Stromal cell of bone marrow (primary cell): ENCODE measurements at places on chromosomes 12 and 14.

DNA sequence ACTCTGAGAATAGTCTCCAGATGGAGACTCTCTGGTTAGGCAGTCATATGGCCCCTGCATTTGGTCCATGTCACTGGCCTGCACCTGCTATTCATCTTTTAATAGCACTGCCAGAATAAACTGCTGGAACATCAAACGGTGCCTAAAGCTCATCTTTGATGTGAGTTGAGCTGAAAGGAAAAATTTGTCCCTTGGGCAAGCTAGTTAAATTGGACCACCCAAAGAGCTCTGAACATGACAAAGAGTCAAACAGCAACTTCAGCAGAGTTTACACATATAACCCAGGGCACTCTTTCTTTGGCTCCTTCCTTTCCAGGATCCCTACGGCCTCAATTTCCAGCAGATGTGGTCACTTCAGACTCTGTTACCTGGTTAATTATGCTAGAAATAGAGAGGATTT lies 269.9 kb downstream of the RPL10L start:
- no peak for DNase-seq

- no peak for DNase-seq
These were observed 14.6 kb downstream of the RAPGEF3 start for GRCh38 chr12:47744005-47744651.

- DNase-seq = no peak
These were observed 49.5 kb downstream of the SLC2A13 start for GRCh38 chr12:40056373-40056772.

DNA sequence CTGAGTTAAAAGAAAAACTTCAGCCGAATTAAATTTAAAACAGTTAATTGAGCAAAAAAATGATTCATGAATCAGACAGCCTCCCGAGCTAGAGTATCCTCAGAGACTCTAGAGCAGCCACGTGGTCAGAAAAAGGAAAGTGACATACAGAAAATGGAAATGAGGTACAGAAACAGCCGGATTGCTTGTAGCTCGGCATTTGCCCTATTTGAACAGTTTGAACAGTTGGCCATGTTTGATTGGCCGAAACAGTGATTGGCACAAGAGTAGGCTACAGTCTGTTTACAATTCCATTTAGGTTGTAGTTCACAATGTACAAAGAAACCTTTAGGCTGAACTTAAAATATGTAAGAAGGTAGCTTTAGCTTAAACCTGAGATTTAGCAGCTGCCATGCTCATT lies 12.9 kb upstream of the OXA1L start:
- no peak for DNase-seq

DNA sequence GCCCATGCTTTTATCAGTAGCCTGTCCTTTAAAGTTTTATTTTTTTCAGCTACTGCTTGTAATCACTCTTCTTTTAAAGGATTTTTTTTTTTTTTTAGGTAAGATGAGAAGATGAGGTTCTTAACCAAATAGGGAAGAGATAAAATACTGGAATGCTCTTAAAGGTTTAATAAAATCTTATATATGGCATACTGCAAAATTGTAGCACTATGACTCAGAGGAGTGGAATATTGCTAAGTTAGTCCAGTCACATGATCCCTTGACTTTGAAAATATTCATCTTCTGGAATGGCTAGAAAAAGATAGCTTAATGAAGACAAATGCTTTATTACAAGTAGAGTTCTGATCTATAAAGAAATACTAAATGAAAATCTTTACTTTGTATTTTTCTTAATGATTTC lies 116.6 kb downstream of the NAV3 start:
- DNase-seq = no peak

DNA sequence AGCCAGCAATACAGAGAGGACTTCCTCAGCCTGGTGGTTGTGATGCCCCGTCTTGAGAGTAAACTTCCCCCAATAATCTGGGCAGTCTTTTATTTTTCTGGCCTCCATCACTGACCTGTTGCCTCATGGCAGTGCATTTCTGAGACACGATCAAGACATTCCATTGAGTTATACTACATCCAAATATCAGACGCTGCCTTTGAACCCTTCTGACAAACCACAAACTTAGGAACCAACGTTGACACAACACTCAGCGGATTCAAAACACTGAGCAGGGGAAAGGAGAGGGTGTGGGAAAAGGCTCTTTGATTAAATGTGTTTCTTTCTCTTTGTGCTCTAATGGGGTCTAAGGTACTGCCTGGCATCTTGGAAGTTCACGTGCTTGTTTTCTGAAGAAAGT lies 100.7 kb upstream of the TBX5 start:
- DNase-seq = no peak

- no peak for DNase-seq
These were observed 884 bp downstream of the CAPRIN2 start for GRCh38 chr12:30753751-30754382.

DNA sequence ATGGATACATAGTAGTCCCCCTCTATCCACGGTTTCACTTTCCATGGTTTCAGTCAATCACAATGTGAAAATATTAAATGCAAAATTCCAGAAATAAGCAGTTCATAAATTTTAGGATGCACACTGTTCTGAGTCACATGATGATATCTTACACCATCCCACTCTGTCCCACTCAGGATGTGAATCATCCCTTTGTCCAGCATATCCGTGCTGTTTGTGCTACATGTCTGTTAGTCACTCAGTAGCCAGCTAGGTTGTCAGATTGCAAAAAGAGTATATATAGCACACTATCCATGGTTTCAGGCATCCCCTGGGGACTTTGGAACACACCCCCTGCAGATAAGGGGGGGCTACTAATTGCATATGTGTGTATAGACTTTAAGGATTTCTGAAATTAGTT lies 8.1 kb upstream of the NAA30 start:
- peak; percentile 73 for DNase-seq

- DNase-seq = no peak
These were observed 92.0 kb downstream of the RFLNA start for GRCh38 chr12:124386661-124387527.

GRCh38 chr12:52090291-52090690 lies 10.8 kb downstream of the SMIM41 start:
- no peak for DNase-seq

DNA sequence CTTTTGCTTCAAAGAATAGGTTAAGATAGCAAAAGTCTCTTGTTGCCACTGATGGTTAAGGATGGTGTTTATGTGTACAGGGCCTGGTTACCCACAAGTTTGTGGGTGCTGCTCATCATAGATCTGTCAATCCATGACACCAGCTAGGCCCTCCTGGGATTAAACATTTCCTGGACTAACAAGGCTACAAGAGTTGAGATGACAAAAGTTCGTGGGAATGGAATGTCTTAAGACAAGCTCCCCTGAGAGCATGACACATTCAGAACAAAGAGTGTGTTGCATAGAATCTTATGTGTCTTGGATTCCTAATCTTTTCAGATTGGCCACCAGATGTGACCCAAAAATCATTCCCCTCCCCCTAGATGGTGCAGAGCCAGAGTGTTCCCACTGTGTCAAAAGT lies 592.5 kb upstream of the USP15 start:
- DNase-seq = no peak

DNA sequence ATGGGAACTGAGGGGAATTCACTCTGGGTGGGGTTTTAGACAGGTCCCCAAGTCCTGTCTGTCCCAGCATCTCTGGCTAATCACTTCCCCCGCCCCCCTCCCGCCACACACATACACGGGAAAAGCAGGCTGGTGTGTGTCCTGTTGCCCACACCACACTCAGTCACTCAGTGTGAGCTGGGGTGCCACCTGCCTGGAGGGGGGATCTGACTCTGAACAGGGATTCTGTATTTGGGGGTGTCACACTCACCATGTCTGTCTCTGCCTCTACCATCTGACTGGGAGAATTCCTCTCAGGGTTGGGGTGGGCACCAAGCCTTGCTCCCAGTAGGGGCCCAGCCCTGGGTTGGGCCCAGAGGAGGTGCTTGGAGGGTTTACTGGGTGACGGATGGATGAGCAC lies 31.1 kb downstream of the SH2B3 start:
- DNase-seq = no peak
